ENCODE measurements at places on chromosomes 11 and 22. TPM values are rescaled to one million over a fixed set of nuclear protein-coding genes. Genes with fewer than 3 reads are reported as not detected.

The HORMAD2 gene
- not detected for total RNA-seq

DNA sequence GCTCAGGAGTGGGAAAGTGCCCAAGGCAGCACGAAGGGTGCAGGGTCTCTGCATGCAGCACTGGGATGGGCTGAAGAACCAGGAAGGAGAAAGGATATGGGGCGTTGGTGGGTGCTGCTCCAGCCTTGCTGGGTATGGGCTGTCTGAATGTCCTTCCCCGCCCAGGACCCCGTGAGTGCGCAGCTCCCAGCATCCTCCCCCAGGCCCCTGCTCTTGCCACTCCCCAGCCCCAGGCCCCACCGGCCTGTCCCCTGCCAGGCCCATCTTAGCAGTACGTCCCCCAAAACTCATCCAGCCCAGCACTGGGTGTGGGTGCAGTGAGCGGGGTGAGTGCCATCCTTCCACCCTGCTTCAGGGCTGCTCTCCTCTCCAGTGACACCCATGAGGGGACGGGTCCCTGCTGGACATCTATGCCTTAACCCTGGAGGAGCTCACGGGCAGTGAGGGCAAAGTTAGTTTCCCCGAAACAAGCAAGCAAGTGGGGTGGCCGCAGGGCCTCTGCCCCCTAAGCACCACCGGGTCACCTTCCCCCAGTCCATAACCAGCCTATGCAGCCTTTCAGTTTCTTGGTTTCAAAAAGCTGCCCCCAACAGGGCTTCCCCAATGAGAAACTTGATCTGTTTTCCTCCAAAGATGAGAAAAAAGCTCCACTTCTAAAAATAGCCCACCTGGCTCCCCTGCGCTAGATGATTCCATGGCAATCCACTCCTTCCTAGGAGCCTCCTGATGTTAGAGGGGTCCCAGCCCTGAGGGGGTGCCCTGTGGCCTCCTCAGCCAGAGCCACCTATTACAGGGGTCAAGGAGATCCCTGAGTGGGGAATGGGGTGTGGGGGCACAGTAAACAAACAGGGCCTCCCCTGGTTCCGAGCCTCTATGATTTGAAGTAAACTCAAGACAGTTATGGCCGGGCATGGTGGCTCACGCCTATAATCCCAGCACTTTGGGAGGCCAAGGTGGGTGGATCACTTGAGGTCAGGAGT, 103.8 kb downstream of the MORC2 start:
- no peak for DNase-seq

DNA sequence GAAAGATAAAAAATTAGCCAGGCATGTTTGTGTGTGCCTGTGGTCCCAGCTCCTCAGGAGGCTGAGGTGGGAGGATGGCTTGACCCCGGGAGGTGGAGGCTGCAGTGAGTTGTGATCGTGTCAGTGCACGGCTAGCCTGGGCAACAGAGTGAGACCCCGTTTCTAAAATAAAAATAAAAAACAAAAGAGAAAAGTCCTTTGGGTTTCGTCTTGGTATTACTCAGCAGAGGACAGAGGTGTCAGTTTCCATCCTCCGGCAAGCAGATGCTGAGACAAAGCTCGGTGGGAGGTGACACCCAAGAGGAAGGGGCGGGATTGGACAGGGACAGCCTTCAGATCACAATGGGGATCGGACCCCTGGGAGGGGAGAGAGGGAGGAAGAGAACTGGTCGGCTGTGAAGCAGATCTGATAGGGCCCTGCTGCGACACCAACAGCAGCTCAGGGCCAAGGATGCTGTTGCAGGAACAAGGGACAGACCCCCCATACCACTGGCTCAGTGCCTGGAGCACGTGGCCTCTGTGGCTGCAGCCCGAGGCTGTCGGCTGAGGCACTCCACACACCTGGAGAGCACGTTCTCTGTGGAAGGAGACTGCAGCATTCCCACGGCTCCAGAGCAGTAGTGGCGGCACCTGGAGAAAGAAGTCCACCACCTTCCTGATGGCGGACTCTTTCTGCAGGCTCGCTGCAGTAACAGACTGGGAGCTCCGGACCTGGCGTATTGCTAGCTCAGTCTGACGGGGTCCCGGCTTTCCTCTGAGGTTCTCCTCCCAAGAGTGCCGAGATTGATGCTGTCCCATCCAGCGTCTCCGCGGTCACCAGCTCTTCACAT, 5.2 kb upstream of the BID start:
- DNase-seq = no peak

DNA sequence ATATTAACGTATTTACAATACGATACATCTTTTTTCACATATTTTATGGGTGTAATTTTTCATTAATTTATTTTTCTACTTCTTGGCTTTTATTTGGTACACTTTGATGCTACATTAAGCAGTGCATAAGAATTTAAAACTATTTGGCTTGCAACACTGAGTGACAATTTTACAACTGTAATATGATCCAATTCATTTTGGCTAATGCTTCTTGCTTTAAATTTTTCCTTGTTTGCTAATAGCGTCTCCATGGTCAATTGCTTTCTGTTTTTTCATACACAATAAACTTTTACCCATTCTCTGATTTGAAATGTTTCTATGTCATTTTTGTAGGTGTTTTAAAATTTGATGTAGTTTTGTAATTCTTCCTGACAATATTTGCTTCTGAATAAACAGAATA, 773.2 kb downstream of the FAM181B start:
- DNase-seq = no peak

GRCh38 chr22:30171008-30171407, 75.6 kb downstream of the LIF start:
- no peak for DNase-seq
